ENCODE measurements at places on chromosomes 11 and 22.
A peak's percentile ranks its signal among the peaks of the same experiment; 100 is the strongest.

- DNase-seq, result no peak
Observed at GRCh38 chr11:76257074-76257719, 50.9 kb upstream of the WNT11 start.

GRCh38 chr11:6719576-6719975 lies 36.4 kb upstream of the MRPL17 start:
- peak; percentile 86 for DNase-seq

DNA sequence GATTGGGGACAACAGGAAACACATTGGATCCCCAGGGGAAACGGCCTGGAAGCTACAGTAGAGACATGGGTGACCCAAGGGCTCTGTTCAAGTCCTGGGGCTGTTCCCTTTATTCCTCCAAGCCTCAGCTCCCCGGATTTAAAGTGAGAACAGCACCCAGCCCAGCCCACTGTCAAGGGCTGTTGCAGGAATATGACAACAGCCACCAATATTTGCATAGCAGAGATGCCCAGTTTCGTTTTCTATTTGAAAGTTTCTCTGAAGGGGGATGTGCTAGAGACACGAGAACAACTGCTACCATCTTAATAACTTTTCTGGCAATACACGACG lies 81.1 kb upstream of the WNT7B start:
- peak; percentile 96 for DNase-seq

DNA sequence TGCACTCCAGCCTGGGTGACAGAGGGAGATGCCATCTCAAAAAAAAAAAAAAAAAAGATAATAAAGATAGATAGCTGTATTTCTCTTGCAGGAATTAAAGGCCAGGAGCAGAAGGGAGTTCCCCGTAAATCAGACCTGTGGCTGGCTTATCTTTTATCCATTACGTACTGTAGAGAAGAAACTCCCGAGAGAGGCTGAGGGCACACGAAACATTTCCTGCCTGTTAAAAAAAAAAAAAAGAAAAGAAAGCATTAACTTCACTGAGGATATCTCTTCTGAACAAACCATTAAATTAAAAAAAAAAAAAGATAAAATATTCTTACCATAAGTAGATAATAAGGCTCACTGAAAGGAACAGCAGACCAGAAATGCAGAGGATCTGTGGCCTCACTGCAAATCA lies 22.5 kb downstream of the P4HA3 start:
- no peak for DNase-seq

GRCh38 chr11:95680169-95680929 lies 109.2 kb downstream of the FAM76B start:
- no peak for DNase-seq

GRCh38 chr11:118301600-118302195 lies 2.8 kb upstream of the CD3E start:
- no peak for DNase-seq

- DNase-seq, result no peak
Observed at GRCh38 chr11:105856954-105857353, 165.1 kb downstream of the MSANTD4 start.

GRCh38 chr11:61544466-61544865 lies 35.9 kb downstream of the LRRC10B start:
- DNase-seq, result no peak

DNA sequence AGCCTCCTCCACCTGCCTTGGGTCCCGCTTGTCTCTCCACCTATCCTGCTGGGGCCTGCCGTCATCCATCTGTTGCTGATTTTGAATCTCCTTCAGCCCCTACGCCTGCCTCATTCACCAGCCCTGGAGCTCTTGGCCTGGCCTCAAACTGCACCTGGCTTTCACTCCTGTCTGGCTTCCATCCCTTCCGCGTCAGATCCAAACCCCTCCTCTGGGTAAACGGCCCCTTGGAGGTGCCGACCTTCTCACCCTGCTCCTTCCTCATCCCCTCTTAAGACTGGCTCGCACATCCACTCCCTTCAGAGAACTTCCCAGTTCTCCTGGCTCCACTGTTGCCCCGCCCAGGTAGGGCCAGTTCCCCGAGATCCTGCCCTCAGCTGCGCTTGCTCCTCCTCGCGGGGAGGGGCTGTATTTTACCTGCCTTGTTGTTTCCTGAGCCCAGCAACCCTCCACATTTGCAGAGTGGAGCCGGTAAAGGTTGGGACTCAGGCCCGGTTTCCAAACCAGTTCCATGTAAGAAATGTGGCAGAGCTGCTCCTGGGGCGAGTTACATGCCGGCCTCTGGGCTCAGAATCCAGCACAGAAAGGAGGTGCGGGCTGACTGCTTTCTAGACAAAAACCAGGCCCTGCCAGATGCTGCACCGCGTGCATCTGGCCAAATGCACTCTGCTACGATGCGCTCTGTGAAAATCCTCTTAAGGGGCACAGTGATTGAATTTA lies 13.9 kb upstream of the SHANK2 start:
- no peak for DNase-seq

- DNase-seq, result peak; percentile 82
Observed at GRCh38 chr11:123137431-123138224, 57.4 kb downstream of the CLMP start.

GRCh38 chr11:43738600-43739409 lies 58.3 kb downstream of the HSD17B12 start:
- DNase-seq, result peak; percentile 54

- peak; percentile 53 for DNase-seq
Observed at GRCh38 chr22:50209893-50210292, 9.1 kb downstream of the SELENOO start.

GRCh38 chr22:20138868-20139267 lies 7.3 kb downstream of the ZDHHC8 start:
- DNase-seq, result no peak

- no peak for DNase-seq
Observed at GRCh38 chr22:20771918-20772625, 1.8 kb upstream of the SERPIND1 start.
